ENCODE measurements at places on chromosomes 13 and 19.

DNA sequence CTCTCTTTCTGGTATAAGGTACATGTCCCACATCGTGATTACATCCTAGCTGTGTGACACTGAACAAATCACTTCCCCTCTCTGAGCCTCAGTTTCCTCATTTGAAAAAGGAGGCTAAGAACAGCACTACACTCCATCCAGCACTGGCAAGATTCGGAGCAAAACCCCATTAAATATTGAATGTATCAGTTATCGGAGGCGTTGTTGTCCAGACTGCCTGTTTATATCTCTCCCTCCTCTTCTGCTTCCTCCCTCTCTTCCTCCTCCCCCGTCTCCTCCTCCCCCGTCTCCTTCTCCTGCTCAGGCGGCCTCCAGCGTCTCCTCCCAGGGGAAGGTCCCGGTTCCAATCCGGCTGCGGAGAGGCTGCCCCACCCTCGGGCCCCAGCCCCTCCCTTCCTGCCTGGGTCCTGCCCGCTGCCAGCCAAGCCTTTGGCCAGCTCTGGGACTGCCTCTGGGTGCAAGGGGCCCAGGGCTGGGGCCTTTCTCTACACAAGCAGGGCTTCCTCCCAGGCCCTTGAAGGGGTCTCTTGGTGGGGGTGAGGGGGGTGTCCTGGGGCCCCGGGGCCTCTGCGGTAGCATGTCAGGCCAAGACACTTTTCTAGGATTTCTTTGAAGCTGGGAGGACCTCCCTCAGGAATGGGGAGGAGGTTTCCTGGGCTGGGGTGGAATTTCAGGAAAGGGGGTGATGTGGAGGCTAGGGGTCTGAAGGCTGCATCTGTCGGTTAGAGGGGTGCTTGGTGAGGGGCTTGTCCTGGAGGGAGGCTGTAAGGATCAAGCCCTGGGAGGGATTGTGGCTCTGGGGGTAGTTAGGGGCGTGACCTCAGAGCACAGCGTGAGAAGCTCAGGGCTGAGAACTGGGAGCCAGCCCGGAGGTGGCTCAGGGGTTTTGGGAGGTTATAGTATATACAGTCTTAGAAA is 1.9 kb downstream of the RRAS start:
- H3K4me1 ChIP-seq: peaks cover 33% of the 10 kb centered on the region
- H3K27me3 ChIP-seq: no peaks in the 10 kb centered on the region
- peak overlapping the region; percentile 98 for H3K27ac ChIP-seq

DNA sequence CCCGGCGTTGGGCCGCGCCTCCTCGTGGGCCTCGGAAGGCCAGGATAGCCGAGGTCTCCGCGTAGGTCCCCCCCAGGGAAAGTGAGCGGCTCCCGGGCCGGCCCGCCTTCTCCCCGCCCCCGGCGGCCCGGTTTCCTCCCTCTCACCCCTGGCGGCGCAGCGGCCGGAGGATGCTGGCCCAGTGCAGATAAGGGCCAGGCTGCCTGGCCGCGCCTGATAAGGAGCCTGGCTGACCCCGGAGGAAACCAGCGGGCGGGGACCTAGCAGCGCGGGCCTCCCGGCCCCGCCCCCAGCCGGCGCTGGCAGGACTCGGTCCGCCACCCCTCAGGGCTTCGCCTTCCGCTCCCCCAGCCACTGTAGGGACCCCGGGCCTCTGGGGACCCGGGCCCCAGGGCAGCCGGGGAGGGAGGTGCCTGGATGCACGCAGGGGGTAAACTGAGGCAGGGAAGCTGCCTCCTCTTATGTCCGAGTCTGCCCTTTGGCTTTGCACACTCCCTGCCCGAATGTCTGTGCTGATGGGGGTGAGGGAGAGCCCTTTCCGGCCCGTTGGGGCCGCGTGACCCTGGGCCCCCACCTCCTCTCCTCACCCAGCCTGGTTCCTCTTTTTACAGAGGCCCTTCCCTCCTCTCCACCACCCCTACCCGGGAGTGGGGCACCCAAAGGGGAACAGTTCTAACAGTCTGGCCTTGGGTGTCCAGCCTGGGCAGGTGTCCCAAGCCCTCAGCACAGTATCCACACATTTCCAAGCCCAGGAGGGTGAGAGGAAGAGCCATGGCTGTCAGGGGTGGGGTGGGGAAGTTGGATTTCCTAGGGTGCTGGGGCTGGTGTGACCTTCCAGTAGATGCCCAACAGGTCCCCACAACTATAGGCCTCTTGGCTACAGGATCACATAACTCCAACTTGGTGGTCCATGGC is at the start of gene LYL1:
Gene LYL1, minus strand, starts transcription at position 193 of the 915 bp plus-strand sequence. CDS start 1,687 bp downstream, outside the sequence.
- DNase-seq: no peak
- H3K4me3 ChIP-seq: peak within 1 kb of the TSS; percentile 23
- peak within 1 kb of the TSS; percentile 94 for H3K27ac ChIP-seq

DNA sequence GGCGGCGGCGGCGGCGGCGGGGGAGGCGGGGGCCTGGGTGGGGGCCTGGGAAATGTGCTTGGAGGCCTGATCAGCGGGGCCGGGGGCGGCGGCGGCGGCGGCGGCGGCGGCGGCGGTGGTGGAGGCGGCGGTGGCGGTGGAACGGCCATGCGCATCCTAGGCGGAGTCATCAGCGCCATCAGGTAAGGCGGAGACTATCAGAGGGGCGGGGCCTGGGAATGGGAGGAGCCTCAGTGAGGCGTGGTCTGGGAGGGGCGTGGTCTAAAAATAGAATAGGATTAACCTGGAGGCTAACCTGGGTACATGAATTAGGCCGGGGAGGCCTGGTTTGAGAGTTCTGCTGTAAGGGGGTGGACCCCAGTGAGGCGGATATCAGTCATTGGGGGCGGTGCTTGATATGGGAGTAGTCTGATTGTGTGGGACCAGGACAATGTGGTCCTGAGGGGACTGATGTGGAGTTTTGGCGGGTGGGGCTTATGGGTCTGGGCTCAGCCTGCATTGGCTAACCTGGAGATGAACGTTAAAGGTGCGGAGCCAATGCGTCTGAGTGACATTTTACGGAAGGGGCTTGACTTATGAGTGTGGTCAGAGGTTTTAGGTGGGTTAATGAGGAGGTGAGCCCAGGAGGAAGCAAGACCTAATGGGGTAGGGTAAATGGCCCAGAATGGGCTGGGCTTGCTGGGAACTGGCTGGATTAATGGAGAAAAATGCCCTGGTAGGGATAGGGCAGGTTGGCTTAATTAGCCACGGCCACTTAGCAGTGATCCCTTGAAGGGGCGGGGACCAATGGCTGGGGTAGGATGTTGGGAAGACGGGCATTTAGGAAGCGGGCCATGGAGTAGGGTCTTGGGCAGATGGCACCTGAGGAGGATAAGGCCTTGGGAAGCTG is 1.4 kb downstream of the CAPNS1 start:
- peak overlapping the region; percentile 83 for H3K4me3 ChIP-seq
- DNase-seq: peak; percentile 59
- H3K27ac ChIP-seq: peak overlapping the region; percentile 92
- H3K4me1 ChIP-seq: peaks cover 48% of the 10 kb centered on the region

- H3K4me1 ChIP-seq: peaks cover 57% of the 10 kb centered on the region
- peak overlapping the region; percentile 18 for H3K27ac ChIP-seq
- H3K36me3 ChIP-seq: no peaks in the 10 kb centered on the region
- no peak for DNase-seq
- no peaks in the 10 kb centered on the region for H3K27me3 ChIP-seq
Observed at GRCh38 chr19:46821512-46822409, 28.9 kb downstream of the AP2S1 start.

- no peaks in the 10 kb centered on the region for H3K4me1 ChIP-seq
- no peaks in the 10 kb centered on the region for H3K27me3 ChIP-seq
- no peaks in the 10 kb centered on the region for H3K36me3 ChIP-seq
- H3K27ac ChIP-seq: no peak overlapping the region
- H3K4me3 ChIP-seq: no peak overlapping the region
Observed at GRCh38 chr19:6963244-6963852, 57.9 kb downstream of the MBD3L2B start.

DNA sequence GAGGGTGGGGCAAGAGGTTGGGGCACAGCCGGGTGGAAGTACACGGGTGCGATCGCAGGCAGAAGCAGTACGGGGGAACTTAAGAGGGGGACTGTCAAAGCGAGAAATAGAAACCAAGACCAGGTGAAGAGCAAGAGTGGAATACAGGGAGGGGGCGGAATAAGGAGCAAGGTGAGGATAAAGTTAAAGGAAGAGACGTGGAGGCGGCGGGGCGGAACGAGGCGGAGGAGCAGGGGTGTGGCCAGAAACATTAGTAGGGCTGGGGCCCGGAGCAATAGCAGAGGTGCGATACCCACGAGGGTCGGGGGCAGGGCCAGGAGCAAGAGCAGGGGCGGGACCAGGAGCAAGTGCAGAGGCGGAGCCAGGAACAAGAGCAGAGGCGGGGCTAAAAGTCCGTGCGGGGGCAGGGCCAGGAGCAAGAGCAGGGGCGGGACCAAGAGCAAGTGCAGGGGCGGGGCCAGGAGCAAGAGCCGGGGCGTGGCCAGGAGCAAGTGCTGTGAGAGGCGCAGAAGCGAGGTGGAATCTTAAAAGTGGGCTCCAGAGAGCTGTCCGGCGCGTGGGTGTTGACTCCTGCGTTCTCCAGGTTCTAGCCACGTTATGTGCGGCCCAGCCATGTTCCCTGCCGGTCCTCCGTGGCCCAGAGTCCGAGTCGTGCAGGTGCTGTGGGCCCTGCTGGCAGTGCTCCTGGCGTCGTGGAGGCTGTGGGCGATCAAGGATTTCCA is 1.2 kb downstream of the CATSPERG start:
- H3K4me1 ChIP-seq: peaks cover 14% of the 10 kb centered on the region
- peak overlapping the region; percentile 73 for H3K4me3 ChIP-seq
- peak overlapping the region; percentile 97 for H3K27ac ChIP-seq
- DNase-seq: peak; percentile 85
- H3K27me3 ChIP-seq: no peaks in the 10 kb centered on the region

DNA sequence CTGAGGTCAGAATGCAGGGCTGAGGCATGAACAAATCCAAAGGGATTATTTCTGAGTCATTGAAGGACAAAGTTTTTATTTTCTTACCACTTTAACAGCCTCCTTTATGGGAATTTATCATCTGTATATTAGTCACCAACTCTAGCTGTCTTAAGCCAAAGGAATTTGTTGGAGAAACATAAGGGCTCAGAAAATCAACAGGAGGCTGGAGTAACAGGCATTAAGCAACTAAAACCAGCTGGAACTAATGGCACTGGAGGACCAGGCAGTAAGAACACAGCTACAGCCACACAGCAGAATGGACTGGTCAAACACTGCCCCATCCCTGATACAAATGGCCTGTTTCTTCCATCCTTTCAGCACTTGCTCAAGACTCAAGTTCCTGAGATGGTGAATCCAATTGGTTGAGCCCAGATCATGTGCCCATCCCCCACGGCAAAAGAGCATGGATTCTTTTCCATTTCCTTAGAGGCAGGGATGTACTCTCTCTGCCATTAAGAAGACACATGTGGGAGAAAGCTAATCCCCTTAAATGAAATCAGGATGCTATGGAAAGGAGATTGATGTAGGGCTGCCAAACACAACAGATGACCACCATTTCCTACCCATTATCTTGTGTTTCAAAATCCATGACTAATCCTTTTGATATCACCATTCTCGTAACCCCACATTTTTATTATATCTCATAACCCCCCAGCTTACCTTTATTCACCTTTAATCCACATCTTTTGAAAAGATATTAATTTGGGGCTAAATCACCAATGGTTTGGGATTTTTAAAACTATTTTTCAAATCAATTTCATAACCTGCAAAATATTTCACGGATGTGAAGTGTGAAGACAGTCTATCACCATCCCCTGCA is 157.0 kb upstream of the FNDC3A start:
- peaks cover 7% of the 10 kb centered on the region for H3K4me1 ChIP-seq
- no peaks in the 10 kb centered on the region for H3K36me3 ChIP-seq
- DNase-seq: no peak
- H3K27me3 ChIP-seq: no peaks in the 10 kb centered on the region
- H3K4me3 ChIP-seq: no peak overlapping the region

DNA sequence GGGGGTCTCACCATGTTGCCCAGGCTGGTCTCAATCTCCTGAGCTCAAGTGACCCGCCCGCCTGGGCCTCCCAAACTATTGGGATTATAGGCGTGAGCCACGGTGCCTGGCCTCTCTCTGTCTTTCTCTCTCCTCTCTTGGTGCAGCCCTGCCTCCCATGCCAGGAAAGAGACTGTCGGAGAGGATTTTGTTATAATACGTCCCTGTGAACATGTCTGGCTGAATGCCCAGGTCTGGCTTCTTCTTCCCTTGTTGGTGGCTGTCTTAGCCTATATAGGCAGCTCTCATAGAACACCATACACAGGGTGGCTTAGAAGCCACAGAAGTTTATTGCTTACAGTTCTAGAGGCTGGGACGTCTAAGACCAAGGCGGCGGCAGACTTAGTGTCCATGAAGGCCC is 46.4 kb downstream of the PEX11G start:
- H3K4me3 ChIP-seq: no peak overlapping the region
- no peaks in the 10 kb centered on the region for H3K27me3 ChIP-seq
- H3K36me3 ChIP-seq: peaks cover 18% of the 10 kb centered on the region
- no peak for DNase-seq
- no peak overlapping the region for H3K27ac ChIP-seq
- no peaks in the 10 kb centered on the region for H3K4me1 ChIP-seq

DNA sequence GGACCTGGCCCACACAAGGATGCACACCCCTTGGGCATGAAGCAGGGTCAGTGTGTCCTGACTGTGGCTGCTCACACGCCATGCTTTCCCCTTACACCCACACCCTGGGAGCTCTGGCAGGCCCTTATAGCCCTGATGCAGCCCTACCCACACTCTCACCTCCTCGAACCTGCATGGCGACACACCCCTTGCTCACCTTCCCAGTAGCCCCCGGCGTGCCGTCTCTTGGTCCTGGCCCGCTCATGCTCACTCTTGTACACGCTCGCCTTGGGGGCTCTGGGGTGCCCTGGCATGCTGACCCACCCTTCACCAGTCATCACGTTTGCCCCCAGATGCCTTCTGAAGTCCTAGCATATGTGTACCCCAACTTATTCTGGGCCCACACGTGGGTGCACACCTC is 56.1 kb downstream of the MAP4K1 start:
- H3K27me3 ChIP-seq: peaks cover 32% of the 10 kb centered on the region
- DNase-seq: no peak
- no peaks in the 10 kb centered on the region for H3K36me3 ChIP-seq
- peak overlapping the region; percentile 50 for H3K27ac ChIP-seq
- H3K4me3 ChIP-seq: no peak overlapping the region

- H3K27me3 ChIP-seq: no peaks in the 10 kb centered on the region
- no peak overlapping the region for H3K4me3 ChIP-seq
- no peak overlapping the region for H3K27ac ChIP-seq
- H3K36me3 ChIP-seq: no peaks in the 10 kb centered on the region
- no peak for DNase-seq
Observed at GRCh38 chr13:23443110-23443509, 9.6 kb upstream of the SACS start.

DNA sequence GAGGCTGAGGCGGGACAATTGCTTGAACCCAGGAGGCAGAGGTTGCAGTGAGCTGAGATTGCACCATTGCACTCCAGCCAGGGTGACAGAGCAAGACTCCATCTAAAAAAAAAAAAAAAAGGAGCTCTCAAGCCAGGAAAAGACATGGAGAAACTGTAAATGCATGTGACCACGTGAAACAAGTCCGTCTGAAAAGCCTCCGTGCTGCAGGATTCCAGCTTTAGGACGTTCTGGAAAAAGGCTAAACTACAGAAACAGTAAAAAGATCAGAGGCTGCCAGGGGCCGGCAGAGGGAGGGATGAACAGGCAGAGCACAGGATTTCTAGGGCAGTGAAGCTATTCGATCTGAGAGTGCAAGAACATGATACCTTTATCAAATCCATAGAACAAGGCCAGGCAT is 40.7 kb upstream of the NDUFS7 start:
- H3K4me3 ChIP-seq: no peak overlapping the region
- H3K4me1 ChIP-seq: no peaks in the 10 kb centered on the region
- DNase-seq: no peak
- no peaks in the 10 kb centered on the region for H3K36me3 ChIP-seq
- H3K27ac ChIP-seq: no peak overlapping the region
